Heart right ventricle (tissue), 16 donors: ENCODE measurements at places on chromosomes 13 and 19. TPM values are rescaled to one million over a fixed set of nuclear protein-coding genes. Genes with fewer than 3 reads are reported as not detected.

The MBD3L2 gene
- not detected for polyA plus RNA-seq

The CAMSAP3 gene
- 0.37 TPM for polyA plus RNA-seq

The FBN3 gene
- polyA plus RNA-seq = not detected

The SMIM7 gene
- polyA plus RNA-seq = 68.1 TPM

The LGALS4 gene
- polyA plus RNA-seq = 0.30 TPM

DNA sequence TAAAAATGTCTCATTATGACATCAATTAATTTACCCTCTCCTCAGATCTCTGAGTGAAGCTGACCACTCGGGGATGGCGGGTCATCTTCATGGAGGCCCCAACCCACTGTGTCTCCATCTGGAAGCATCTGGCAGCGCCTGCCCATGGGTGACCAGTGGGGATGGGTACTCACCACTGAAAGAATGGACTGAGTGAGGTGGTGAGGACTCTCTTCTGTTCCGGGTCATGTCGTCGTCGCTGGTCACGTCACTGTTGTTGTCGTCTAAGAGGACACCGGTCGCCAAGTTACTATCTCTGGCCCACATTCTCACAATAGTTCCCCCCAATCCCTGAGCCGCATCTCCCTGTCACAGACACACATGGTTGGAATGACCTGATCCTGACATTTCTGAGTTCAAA lies 17.1 kb downstream of the PEG3 start:
- no peaks in the 10 kb centered on the region for H3K4me1 ChIP-seq
- H3K36me3 ChIP-seq = no peaks in the 10 kb centered on the region
- H3K4me3 ChIP-seq = no peak overlapping the region
- H3K27me3 ChIP-seq = no peaks in the 10 kb centered on the region
- DNase-seq = no peak
- H3K27ac ChIP-seq = no peak overlapping the region

DNA sequence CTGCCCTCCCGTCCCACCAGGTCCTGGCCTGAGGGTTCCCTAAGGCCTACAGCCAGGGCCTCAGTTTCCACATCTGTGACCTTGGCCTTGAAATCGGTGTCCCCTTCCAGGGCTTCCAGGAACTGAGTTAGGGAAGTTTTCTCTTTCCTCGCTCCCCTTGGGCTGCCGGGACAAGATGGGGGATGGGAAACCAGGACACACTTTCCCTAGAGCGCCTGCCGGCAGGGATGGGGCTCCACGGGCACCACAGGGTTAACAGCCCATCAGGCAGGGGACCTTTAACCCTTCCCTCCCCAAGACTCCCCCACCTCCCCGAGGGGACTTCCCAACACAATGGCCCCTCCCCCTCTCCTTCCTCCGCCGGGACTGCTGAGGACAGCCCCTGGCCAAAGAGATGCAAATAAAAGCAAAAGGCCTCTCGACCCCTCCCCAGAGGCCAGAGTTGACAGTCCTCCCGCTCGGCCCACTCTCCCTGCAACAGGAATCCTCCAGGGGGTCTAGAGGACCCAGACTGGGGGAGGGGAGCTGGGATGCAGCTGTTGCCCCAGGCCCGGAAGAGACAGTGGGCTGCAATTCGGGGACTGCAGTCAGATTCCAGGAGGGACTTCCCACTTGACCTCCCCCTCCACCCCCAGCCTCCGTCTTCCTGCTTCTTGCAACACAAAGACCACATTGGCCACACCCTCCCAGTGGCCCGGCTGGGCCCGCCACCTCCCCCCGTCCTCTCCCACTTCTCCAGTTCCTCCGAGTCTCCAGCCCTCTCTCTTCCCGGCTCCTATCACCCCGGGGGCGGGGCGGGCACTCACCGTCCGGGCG lies 3.4 kb downstream of the BBC3 start:
- peaks cover 53% of the 10 kb centered on the region for H3K4me1 ChIP-seq
- peak overlapping the region; percentile 98 for H3K4me3 ChIP-seq
- H3K36me3 ChIP-seq = peaks cover 13% of the 10 kb centered on the region
- H3K27me3 ChIP-seq = no peaks in the 10 kb centered on the region
- peak; percentile 94 for DNase-seq
- peak overlapping the region; percentile 99 for H3K27ac ChIP-seq

- DNase-seq = no peak
- H3K4me3 ChIP-seq = no peak overlapping the region
- H3K27me3 ChIP-seq = no peaks in the 10 kb centered on the region
- no peaks in the 10 kb centered on the region for H3K36me3 ChIP-seq
Observed at GRCh38 chr19:6876748-6877147, 10.6 kb upstream of the ADGRE1 start.

GRCh38 chr19:54262066-54262465 lies 5.0 kb upstream of the LILRB5 start:
- no peak overlapping the region for H3K27ac ChIP-seq
- H3K36me3 ChIP-seq = no peaks in the 10 kb centered on the region
- H3K4me3 ChIP-seq = no peak overlapping the region

- no peaks in the 10 kb centered on the region for H3K36me3 ChIP-seq
- no peak for DNase-seq
- H3K27me3 ChIP-seq = no peaks in the 10 kb centered on the region
- H3K4me1 ChIP-seq = no peaks in the 10 kb centered on the region
- H3K27ac ChIP-seq = no peak overlapping the region
Observed at GRCh38 chr19:4962085-4962619, 6.8 kb upstream of the KDM4B start.

DNA sequence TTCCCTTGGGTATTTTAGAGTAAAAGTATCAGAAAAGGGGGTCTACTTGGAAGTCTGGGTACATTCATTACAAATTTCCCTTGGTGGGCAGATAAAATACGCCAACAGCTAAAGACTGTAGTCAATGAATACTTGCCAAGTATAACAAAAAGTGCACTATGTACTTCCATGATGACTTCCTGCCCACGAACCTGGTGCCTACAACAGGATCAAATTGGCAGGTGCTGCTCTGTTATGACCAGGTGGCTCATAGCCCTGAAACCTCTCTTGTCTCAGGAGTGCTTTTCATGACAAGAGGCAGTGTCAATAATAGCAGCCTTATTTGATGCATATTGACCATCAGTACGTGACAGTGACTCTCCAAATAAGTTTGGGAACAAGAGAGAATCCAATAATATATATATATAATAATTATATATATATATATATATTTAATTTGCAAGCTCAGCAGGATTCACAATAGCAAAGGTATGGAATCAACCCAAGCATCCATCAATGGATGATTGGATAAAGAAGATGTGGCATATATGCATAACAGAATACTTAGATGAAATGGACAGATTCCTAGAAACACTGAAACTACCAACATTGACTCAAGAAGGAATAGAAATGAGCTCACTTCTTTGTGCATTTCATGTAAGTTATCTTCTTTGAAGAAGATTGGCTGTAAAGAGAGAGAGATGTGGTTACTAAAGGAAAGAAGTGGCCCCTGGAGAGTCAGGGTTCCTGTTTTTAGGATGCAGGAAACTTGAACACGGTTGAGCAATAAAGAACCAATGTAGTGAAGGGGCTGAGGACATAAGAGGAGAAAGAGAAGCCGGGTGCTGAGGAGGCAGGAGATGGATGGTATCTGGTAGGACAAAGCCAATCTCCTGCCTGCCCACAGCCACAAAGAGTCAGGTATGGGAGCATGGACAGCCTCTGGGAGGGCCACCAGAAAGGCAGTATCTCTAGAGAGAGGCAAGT lies 52.0 kb upstream of the GTF2F2 start:
- DNase-seq = no peak
- peaks cover 3% of the 10 kb centered on the region for H3K27me3 ChIP-seq
- H3K36me3 ChIP-seq = no peaks in the 10 kb centered on the region
- H3K27ac ChIP-seq = no peak overlapping the region
- H3K4me3 ChIP-seq = no peak overlapping the region

DNA sequence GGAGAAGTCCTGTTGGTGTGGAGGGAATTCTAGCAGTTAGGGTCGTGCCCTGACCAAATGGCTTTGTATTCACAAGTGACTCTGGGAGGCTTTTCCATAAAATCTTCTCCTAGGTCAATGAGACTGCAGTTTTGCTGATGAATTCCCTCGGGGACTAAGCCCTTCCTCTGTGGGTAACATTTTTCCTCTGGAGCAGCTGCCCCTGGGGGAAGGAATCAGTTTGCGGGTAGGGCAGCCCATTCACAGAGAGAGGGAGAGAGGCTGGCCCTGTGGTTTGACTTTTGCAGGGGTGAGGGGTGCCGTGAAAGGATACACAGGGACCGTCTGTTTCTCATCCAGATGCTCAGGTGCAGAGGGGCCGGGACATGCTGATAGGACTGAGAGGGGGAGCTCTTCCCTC lies 67.3 kb downstream of the ERICH6B start:
- H3K36me3 ChIP-seq = no peaks in the 10 kb centered on the region
- H3K4me1 ChIP-seq = no peaks in the 10 kb centered on the region
- no peak overlapping the region for H3K27ac ChIP-seq
- DNase-seq = no peak
- H3K27me3 ChIP-seq = peaks cover 16% of the 10 kb centered on the region

- no peak for DNase-seq
- H3K36me3 ChIP-seq = peaks cover 34% of the 10 kb centered on the region
- no peak overlapping the region for H3K4me3 ChIP-seq
- H3K4me1 ChIP-seq = peaks cover 2% of the 10 kb centered on the region
- H3K27ac ChIP-seq = peak overlapping the region; percentile 64
Observed at GRCh38 chr19:7981661-7982060, 23.8 kb downstream of the ELAVL1 start.
